ENCODE measurements at places on chromosomes 2 and 18.

- DNase-seq = peak; percentile 42
Measured at GRCh38 chr2:241391892-241392665, 36.0 kb downstream of the FARP2 start.

DNA sequence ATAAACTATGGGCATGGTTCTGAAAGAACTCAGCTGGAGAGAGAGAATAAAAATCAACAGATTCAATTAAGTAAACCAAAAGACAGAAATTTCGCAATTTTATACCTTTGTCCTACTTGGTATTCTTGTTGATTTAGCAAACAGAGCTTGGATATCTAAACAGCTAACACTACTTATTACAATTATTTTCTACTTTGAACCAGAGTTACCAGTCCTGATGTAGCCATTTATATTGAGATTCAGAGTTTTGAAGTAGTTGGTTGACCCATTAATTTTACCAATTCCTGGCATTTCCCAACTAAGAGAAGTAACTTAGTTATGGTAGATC is 48.9 kb downstream of the ASXL2 start:
- DNase-seq = no peak

DNA sequence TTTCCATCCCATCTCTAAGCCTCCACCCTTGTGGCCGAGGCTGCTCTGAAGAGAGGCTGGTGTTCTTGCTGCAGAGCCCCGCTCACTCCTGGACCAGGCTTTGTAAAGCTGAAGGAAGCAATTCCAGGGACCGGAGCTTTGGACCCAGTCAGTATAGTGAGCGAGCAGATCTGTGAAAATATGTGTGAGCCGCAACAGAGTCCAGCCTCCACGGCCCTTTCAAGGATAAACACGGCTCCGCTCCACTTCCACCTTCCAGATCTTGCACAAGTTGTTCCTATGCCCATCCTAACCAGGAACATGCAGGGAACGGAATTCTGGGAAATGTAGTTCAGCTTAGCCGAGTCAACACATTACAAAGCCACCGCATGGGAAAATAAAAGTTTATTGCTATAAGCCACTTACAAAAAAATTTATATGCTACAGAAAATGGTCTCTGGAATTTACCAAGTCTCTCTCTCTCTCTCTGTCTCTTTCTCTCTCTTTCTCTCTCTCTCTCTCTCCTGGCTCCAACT is 151.7 kb upstream of the ZNF521 start:
- DNase-seq = peak; percentile 42

DNA sequence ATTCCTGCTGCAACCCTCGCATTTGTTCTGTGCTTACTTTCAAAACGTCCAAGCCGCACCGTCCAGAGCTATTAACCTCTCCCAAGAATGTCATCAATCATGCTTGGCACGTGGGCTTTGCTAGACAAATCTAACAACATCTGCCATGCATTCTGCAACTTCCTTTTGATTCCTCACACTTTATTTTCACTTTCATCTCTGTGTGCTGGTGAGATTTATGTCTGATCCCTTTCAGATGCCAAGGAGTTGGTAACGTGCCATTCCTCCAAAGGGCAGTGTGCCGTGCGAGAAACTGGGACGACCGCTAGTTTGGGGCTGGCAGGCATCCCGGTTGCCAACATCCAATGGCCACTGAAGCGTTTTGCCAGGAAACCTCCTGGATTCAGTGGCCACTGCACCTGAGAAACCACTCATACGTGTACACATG is 230.0 kb upstream of the PARD3B start:
- peak; percentile 39 for DNase-seq

GRCh38 chr2:160022162-160022561 is 40.3 kb downstream of the PLA2R1 start:
- DNase-seq = no peak

DNA sequence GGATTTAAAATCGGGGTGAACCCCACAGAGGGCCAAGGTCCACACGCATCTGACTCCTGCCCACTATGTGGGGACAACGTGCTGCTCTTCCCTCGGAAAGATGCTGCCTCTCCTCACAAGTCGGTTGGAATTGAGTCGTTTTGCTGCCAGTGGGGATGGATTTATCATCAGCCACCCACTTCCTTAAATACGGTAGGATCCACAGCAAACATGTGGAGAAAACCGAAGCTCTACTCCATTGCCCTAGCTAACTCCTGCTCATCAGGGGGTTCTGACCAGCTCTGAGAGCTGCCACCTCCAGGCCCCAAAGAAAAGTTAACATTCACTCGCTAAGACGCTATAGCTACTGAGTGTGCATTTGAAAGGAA is 80.9 kb downstream of the CHRNA1 start:
- peak; percentile 35 for DNase-seq

GRCh38 chr2:132518302-132518701 is 101.7 kb downstream of the GPR39 start:
- no peak for DNase-seq

- DNase-seq = no peak
Measured at GRCh38 chr2:136132825-136133155, 14.8 kb upstream of the CXCR4 start.

- no peak for DNase-seq
Measured at GRCh38 chr18:33264566-33264965, 176.0 kb downstream of the CCDC178 start.

DNA sequence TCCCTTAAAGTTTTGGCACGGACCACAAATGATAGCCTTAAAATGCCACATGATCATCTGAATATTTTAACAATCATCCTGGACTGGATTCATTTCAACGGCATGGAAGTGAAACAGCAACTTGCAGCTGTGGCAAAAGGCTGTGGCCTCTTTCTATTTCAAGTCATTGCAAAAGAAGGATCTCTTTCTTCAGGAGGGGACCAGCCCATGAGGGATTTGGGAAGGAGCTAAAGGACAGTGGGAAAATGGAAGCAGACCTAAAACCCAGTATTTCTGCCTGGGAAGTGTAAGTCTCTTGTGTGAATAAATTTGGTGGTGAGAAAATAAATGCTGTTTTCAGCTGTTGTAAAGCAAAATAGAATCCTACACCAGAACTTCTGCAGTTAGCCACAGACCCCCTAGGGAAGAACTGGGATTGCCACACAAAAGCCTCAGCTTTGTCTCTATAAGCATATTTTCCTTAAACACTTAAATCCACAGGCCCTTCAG is 107.3 kb upstream of the ZFP36L2 start:
- peak; percentile 67 for DNase-seq

DNA sequence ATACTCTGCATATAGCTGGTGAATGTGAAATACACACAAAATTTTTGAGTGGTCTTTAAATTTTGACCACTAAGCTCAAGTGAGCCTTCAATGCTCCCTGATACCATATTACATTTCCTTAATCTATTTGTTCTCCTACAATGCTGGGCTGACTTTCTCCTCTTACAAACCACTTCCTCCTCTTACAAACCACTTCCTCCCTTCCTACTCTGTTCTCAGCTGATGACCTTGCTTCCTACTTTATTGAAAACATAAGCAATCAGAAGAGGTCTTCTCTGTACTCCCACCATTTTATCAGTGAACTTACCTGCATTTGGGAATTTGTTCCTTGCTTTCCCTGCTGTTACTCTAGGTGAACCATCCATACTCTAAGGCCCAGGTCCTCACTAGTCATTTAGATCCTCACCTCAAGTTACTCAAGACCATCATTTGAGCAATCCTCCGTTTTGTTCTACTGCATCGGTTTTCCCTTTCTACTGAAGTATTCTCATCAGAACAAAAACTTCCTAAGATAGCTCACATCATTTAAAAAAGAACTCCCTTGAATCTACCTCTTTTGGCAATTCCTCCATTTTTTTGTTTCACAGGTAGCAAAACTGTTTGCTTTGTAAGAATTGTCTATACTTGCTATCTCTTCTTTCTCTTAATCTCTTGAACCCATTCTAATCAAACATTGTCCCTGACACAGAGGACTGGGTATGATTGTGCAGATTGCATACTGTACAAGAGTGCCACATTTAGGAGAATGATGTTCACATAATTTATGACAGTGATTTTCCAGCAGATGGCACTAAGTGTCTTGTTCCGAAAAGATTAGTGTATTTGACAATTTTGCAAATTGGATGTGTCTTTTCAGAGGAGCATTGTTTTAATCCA is 96.5 kb downstream of the EPB41L5 start:
- peak; percentile 9 for DNase-seq

GRCh38 chr2:66679442-66679841 is 244.5 kb downstream of the MEIS1 start:
- no peak for DNase-seq

- DNase-seq = no peak
Measured at GRCh38 chr18:11721720-11722119, 32.7 kb downstream of the GNAL start.

DNA sequence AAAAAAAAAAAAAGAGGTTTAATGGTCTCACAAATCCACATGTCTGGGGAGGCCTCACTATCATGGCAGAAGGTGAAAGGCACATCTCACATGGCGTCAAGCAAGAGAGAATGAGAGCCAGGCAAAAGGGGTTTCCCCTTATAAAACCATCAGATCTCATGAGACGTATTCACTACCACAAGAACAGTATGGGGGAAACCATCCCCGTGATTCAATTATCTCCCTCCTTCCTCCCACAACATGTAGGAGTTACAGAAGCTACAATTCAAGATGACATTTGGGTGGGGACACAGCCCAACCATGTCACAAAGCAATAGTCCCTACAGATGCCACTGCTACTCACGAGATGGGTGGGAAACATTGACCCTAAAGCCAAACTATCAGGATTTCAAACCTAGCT is 392.7 kb upstream of the ID2 start:
- no peak for DNase-seq

GRCh38 chr2:231666171-231667095 is 41.9 kb upstream of the PTMA start:
- peak; percentile 94 for DNase-seq

DNA sequence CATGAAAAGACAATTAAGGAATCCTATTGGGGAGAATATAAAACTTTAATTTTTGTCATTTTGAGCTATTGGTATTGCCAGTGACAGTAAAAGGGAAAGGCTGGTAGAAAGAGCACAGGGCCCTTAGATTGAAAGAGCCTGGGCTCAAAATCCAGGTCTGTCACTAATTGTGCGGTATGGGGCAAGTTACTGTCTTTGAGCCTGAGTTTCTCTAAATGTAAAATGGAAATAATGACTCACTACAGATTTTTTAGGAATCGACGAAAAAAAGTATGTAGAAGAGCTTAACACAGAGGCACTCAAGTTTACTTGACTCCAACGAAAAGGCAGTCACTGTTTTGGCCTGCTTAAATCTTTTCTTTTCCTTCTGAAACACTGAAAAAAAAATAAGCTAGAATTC is 7.0 kb downstream of the NDUFV2 start:
- no peak for DNase-seq

DNA sequence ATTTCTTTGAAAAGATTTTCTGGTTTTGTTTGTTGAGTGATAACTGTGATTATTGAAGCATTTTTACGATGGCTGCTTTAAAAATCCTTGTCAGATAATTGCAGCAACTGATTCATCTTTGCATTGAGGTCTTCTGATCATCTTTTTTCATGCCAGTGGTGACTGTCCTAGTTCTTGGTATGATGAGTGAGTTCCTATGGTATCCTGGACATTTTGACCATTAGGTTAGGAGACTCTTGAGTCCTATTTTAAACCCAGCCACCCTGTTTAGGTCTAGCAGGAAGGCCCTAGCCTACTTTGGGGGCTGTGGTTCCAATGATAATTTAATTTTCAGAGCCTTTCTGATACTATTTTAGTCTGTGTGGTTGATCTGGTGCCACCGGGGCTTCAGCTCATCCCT is 72.7 kb upstream of the REV1 start:
- DNase-seq = peak; percentile 6

DNA sequence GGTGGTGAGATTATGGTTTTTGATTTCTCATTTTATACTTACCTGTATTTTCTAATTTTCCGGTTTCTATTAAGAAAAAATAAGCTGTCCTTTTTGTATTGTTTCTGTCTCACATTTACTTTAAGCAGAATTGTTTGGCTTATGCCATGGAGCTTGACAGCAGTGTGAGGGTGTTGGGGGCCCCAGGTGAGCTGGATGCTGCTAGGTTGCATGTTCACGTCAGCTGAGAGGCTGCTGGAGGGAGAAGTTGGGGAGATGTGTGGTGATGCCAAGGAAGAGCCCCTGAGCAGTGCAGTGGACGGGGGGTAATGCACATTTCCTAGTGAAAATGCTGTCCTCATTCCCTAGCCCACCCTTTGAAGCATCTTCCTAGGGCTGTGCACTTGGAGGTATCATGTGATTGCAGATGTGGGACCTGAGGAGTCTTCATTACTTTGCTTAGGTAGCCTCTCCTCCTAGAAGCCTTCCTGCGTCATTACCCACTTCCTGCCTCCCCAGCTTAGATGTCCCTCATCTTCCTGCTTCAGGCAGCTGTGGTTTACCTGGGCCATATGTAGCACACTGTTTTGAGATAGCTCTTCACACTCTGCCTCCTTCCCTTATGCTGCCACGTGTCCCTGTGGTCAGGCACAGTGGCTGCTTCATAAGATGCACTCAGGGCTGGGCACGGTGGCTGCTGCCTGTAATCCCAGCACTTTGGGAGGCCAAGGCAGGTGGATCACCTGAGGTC is 16.2 kb downstream of the ATG16L1 start:
- no peak for DNase-seq

GRCh38 chr2:225282858-225283710 is 116.4 kb upstream of the NYAP2 start:
- no peak for DNase-seq

GRCh38 chr2:170142502-170142901 is 35.4 kb upstream of the MYO3B start:
- DNase-seq = peak; percentile 38

DNA sequence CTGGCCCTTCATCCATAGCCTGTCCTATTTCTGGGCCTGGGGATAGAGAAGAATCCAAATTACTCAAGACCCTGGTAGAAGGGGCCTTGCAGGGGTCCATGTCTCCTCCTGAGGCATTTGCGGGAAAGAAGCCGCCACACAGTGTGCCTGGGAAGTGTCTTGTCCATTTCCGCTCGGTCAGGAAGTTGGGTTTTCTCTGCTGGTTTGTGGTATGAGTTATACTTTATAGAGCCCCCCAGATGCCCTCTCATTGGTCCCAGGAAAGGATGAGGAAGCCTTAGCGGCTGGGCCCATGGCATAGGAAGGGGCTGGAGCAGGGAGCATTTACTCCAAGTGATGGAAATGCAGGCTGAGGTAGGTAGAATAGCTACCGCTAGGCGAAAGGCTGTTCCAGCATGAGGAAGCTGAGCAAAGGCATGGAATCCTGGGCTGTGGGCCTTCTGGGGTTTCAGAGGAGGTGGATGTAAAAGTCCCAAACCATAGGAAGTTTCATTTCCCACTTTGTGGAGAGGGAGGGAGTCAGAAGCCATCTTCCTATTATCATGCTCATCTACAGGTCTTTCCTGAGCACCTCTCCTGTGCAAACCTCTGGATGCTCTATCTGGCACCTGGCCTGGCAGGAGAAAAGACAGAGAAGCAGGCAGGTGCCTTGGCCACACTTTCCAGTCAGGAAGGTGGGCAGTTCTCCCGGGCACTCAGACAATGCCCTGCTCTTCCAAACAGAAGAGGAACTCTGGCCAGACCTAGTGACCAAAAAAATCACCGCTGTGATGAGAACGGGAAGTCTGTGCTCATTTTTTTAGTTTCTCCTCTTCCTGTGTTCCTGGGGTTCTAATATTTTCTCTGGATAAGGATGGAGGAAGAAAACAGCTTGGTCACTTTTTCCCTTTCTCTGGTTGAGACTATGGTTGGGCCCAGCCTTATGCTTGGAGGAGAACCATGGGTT is 2.6 kb upstream of the CD207 start:
- no peak for DNase-seq
